Sigmoid colon (tissue), 7 donors: ENCODE measurements at places on chromosomes 3 and 15.

DNA sequence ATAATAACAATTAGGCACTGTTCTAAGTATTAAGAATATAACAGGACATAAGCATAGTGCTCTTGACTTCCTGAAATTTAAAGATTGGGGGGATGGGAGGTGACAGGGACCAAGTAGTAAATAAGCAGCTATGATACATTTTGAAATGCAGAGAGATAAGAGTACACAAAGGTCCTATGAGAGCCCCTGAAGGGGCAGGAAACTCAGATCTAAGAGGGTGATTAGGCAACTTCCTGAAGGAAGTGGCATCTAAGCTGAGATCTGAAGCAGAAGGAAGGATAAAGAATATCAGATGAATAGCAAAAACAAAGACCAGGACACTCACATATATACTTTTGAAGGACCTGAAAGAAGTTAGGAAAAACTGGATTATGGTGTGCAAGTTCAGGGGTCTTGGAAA is 415.2 kb upstream of the FRG2C start:
- no peak for DNase-seq

- DNase-seq, result peak; percentile 79
Observed at GRCh38 chr3:196624907-196625306, 14.6 kb upstream of the NRROS start.

- no peak for DNase-seq
Observed at GRCh38 chr15:40275523-40275922, 7.3 kb downstream of the ANKRD63 start.

DNA sequence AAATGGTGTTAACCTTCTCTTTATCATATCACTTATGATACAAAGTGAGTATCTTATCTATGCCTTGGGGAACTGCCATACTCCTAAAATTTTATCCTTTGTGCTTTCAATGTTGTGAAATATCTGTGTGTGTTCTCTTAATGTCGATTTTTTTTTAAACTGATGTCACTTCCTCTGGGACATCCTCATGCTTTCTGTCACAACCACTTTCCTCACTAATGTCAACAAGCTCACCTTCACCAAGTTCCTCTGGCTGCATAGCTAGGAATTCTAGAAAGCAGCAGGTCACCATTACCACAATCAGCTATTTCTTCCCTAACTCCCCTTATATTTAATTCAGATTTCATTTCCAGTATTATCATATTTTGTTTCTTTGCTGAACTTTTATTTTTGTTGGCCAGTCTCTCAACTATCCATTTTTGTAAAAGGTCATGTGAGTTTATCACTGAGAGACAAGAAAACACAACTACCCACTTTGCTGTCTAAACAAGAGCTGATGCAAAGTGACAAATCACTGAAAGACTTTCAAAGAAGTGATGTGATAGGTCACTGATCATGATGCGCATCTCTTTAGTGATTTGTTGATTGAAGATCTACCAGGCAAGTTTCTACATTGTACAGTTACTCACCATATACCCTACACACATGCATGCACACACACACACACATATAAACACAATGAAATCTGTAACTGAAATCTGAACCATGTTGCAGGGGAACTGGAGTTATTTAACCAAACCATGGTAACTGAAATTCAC is 369.0 kb downstream of the ULK4 start:
- no peak for DNase-seq

DNA sequence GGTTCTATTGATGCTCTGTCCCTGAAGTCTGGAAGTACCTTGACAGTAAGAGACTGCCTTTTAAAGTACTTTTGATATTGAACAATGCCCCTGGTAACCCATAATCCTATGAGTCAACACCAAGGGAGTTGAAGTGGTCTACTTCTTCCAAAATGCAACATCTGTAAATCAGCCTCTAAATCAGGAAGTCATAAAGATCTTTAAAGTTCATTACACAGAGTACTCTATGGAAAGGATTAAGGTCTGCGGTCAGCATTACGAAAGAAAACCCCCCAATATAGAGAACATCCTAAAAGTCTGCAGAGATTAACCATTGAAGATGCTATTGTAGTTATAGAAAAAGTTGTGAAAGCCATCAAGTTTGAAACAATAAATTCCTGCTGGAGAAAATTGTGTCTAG is 52.7 kb upstream of the CMC1 start:
- DNase-seq, result no peak

DNA sequence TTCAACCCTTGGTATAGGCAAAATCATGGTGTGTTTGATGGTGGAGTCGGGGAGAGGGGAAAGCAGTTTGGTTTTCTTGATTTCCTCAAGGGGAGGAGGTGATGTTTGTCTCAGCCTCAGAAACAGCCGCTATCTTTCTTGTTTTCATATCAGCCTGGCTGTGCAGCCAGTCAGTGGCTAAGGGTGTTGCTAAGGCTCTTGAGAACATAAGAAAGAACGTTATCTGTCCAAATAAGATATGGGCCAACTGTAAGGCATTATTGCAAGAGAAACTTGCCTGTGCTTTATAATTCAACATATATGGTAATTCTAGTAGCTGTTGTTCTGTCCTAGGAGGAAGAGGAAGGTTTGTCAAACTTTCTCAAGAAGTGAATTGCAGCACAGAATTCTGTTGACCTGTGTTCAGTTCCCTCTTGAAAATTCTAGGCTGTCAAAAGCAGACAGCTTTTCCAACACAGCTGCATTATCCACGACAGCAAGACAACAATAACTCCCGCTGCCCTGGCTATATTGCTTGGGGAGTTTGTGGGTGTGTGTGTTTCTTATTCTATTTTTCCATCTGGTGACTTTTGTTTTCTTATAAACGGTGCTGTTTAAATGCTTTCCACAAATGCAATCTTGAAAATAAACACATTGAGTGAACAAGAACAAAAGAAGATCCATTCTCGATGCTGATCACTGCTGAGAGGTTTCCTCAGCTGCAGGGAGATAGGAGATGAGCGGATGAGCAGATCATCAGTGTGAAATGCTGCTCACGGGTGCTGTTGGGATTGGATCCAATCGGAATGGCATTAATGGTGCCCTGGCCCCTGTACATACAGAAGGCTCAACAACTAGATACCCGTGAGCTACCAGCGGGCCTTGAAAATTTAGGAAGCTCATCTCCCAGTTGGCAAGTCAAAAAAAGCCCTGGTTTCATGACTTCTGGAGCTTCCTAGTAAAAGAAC is 90.8 kb upstream of the TNFAIP8L3 start:
- DNase-seq, result no peak

DNA sequence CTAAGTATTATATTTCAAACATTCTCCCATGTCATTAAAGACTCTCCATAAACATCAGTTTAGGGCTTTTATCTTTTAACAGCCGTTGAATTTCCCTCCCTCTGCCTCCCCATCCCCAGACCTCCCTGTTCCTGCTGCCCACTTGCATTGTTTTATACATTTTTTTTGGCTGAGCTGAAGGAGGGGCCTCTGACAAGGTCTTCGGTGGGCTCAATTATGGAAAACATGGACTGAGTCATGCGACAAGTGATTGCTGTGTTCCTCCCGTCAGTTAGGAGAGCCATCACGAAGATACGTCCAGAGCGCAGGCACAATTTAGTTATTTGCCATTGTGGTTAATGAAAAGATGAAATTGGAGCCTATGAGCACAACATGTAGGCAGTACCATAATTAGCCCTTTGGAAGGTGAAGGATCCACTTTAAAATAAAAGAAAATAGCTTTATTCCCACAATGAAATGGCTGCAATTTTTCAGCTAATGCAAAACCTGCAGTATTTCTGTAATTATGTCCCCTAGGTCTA is 12.0 kb upstream of the NMNAT3 start:
- no peak for DNase-seq

DNA sequence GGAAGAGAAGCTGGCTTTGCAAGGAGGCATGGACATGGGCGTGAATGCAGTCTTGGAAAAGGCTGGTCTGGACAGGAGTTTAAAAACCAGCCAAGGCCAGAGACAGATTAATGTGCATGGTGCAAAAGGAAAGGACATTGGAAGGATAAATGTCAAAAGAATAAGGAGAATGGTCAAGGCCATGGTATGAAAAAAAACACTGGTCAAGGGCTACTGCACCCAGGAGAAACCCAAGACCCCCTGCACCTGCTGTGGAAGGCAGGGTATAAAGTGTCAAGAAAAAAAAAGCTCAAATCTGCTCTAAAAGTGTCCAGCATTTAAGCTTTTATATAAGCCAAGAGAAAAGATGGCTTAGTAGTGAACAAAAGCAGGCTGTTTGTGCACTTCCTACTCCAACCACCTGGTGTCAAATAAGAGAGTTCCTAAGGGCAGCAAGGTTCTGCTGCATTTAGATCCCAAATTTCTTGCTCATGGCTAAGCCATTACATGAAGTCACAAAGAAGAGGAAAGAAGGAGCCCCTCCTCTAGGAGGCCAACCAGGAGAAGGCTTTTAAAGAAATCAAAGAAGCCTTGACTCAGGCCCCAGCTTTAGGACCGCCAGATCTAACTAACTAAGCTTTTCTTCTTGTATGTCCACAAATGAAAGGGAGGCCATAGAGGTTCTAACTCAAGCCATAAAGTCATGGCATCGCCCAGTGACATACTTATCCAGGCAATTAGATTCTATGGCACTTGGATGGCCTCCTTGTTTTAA is 16.9 kb downstream of the CCR4 start:
- DNase-seq, result no peak

DNA sequence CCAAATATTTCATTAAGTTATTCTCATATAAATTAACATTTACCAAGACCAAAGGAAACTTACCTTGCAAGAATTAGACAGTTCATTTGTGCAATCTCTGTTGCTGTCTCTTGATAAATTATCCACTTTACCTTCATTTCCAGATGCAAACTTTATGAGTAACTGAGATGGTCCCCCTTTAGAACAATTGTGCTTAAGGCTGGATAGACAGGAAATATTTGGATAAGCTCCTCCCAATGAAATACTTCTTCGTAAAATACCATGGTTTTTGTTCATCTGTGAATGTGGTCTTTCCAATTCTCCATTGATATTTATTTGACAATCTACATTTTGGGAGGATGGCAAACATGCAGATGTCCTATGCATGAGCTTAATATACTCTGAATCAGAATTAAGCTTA is 78.2 kb downstream of the NEDD4 start:
- DNase-seq, result no peak

DNA sequence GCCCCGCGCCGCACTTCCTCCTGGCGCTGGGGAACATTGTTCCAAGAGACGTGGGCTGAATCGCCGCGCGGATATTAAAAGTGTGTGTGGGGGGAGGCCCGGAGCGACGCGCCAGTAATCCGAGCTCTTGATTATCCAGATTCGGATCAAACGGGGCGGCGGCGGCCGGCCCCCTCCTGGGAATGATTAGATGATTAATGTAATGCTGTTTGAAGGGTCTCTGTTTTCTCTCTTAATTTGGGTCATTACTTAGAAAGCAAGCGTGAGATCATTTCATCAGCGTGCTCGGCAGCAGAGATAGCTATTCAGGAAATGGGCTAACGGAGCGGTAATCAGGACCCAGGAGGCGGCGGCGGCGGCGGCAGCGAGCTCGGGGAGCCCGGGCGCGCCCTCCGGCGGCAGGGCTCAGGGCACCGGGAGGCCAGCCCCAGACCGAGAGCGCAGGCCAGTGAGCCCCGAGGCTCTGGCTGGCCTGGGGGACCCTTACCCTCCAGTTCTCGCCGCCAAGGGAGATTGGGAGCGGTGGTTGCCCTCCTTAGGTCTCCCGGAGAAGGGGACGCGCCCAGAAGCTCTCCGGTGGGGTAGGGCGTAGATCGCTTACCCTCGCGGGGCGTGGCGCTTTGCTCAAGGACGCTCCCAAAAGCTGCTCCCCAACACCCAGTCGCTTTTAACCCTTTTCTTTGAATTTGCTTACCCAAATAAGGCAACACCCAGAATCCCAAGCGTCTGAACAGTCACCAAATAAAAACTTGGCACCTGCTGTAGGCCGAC is 4.5 kb downstream of the FEZF2 start:
- DNase-seq, result no peak

- no peak for DNase-seq
Observed at GRCh38 chr15:40436892-40437751, 3.6 kb upstream of the BAHD1 start.

GRCh38 chr15:69793781-69794451 is 303.8 kb downstream of the TLE3 start:
- no peak for DNase-seq

GRCh38 chr3:18159681-18160080 is 265.5 kb downstream of the SATB1 start:
- no peak for DNase-seq

DNA sequence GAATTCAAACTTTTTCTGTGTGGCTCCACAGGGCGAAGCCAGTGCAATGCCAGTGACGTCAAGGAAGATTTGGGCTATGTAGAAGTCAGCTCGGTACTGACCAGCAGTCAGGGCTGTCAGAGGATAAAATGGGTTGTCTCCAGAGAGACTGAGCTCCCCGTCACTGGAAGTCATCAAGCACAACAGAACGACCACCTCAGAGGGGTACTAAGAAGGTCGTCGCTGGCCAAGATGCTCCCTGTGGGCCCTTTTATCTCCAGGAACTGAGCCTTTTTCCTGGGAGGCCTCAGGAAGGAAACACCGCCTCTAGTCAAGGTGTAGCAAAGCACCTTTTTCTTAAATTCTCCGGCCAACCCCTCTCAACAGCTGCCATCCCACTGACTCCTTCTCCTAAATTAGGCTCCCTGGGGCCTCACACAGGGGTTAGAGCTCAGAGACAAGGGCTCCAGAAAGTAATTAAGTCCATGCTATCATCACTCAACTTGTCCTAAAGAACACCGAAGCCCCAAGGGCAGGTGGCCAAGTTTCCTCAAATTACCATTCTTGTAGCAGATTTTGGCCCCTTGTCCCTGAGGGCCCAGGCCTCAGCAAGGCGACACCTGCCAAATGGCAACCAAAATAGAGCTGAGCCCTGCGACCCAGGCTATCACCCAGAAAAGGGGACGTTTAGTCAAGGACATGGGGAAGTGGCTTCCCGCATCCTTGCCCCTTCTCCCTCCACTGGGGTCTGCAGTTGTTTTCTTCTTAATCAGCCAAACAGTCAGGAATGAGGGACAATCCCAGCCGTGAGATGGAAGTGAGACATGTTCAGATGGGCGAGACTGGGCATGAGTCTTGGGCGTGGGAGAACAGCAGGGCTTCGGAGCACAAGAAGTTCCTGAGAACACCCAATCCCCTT is 48.0 kb downstream of the SSUH2 start:
- no peak for DNase-seq

- DNase-seq, result peak; percentile 32
Observed at GRCh38 chr3:52109611-52110301, 44.5 kb downstream of the POC1A start.

GRCh38 chr3:155871746-155872158 is 1.3 kb downstream of the GMPS start:
- DNase-seq, result no peak

GRCh38 chr3:16807391-16807790 is 77.4 kb upstream of the PLCL2 start:
- DNase-seq, result no peak

GRCh38 chr3:97983933-97984491 is 11.8 kb upstream of the RIOX2 start:
- no peak for DNase-seq

GRCh38 chr15:57152666-57153539 is 223.4 kb upstream of the CGNL1 start:
- DNase-seq, result no peak

GRCh38 chr15:67570875-67571647 is 28.6 kb downstream of the MAP2K5 start:
- no peak for DNase-seq
